Stomach (tissue), 19 donors: ENCODE measurements at places on chromosomes 3 and 15. TPM values are rescaled to one million over a fixed set of nuclear protein-coding genes. Genes with fewer than 3 reads are reported as not detected.

The ALDH1L1 gene
- 9.8 TPM for polyA plus RNA-seq

GRCh38 chr3:14248849-14249523 is 70.4 kb downstream of the LSM3 start:
- DNase-seq, result no peak
- no peaks in the 10 kb centered on the region for H3K36me3 ChIP-seq
- H3K27me3 ChIP-seq, result no peaks in the 10 kb centered on the region
- H3K4me1 ChIP-seq, result no peaks in the 10 kb centered on the region
- peak overlapping the region; percentile 77 for H3K27ac ChIP-seq

DNA sequence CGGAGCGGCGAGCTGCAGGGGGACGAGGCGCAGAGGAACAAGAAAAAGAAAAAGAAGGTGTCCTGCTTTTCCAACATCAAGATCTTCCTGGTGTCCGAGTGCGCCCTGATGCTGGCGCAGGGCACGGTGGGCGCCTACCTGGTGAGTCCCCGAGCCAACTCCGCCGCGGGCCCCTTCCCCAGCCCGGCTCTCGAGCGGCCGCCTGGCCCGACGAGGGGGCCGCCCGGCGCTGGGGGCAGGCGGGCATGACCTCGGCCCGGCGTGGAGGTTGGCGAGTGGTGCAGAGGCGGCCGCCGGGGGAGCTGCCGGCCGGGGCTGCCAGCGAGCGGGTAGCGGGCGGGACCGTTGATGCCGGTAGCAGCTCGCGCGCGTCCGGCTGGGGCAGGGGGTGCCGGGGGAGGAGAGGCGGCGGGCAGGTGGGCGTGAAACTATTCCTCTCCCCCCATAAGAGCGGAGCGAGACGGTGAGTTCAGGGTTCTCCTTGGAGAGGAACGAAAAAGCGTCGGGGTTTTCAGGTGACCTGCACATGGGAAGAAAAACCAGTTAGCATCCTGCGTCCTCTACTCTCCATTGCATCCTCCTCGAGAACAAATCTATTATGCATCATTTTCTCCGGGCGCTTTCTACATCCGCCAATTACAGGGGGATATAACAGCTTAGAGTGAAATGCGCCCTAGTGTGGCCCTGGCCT is 585 bp downstream of the SLCO3A1 start:
- H3K4me3 ChIP-seq, result peak overlapping the region; percentile 72
- peak overlapping the region; percentile 94 for H3K27ac ChIP-seq
- H3K27me3 ChIP-seq, result no peaks in the 10 kb centered on the region
- H3K4me1 ChIP-seq, result peaks cover 47% of the 10 kb centered on the region

DNA sequence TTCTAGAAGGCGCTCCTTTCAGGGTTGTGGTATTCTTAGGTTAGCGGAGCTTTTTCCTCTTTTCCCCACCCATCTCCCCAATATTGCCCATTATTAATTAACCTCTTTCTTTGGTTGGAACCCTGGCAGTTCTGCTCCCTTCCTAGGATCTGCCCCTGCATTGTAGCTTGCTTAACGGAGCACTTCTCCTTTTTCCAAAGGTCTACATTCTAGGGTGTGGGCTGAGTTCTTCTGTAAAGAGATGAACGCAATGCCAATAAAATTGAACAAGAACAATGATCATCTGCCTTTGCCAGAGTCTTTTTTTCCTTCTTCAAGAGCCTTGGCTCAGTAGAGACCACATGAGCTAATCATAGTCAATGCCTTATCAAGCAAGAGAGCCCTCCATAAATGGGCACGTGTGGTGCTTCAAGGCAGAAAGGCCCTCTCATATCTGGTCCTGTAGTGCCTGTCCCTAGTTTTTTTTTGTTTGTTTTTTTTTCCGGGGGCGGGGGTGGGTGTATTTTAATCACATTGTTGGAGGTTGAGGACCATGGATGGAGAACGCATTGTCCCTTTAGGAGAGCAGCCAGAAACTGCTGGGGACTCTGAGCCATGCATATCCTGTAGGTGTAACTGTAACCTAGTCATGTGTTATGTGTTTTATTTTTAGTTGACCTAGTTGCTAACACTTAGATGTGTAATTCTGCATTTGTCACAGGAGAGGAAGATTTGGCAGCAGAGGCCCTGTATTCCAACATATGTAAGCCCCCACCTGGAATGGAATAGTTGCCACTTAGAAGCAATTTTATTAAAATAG is 64.7 kb upstream of the ACAD9 start:
- DNase-seq, result no peak
- no peak overlapping the region for H3K27ac ChIP-seq
- H3K4me3 ChIP-seq, result no peak overlapping the region
- peaks cover 92% of the 10 kb centered on the region for H3K36me3 ChIP-seq

GRCh38 chr3:128423525-128424147 is 43.1 kb downstream of the DNAJB8 start:
- no peak overlapping the region for H3K27ac ChIP-seq
- no peak overlapping the region for H3K4me3 ChIP-seq
- H3K27me3 ChIP-seq, result no peaks in the 10 kb centered on the region
- H3K4me1 ChIP-seq, result peaks cover 4% of the 10 kb centered on the region

- H3K36me3 ChIP-seq, result no peaks in the 10 kb centered on the region
- H3K4me1 ChIP-seq, result peaks cover 11% of the 10 kb centered on the region
- no peaks in the 10 kb centered on the region for H3K27me3 ChIP-seq
- no peak for DNase-seq
Observed at GRCh38 chr3:178054471-178054870, 481.8 kb upstream of the KCNMB2 start.

DNA sequence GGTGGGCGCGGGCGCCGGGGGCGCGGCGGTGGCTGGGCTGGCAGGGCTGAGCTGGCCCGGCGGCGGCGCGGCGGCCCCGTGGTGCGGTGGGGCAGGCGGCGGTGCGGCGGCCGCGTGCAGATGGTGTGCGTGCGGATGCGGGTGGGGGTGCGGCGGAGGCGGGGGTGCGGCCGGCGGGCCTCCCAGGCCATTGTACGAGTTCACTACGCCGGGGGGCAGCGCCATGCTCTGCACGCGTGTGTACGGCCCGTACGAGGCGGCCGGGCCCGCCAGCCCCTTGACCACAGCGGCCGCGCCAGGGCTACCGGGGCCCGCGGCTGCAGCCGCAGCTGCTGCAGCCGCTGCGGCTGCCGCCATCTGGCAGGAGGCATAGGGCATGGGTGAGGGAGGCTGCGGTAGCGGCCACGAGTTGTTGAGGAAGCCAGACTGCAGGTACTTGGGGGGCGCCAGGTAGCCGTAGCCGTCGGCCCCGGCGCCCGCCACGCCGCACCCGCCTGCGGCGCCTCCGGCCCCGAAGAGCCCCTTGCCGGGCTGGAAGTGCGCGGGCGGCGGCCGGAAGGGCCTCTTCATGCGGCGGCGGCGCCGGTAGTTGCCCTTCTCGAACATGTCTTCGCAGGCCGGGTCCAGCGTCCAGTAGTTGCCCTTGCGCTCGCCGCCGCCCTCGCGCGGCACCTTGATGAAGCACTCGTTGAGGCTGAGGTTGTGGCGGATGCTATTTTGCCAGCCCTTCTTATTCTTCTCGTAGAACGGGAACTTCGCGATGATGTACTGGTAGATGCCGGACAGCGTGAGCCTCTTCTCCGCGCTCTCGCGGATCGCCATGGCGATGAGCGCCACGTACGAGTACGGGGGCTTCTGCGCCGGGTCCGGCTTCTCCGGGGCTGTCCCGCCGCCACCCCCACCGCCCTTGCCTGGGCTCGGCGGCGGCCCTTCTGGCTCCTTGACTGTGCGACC is 951 bp downstream of the FOXL2 start:
- peaks cover 58% of the 10 kb centered on the region for H3K4me1 ChIP-seq
- H3K27me3 ChIP-seq, result peaks cover 100% of the 10 kb centered on the region
- H3K36me3 ChIP-seq, result no peaks in the 10 kb centered on the region
- peak; percentile 26 for DNase-seq

- peaks cover 33% of the 10 kb centered on the region for H3K36me3 ChIP-seq
- H3K4me3 ChIP-seq, result no peak overlapping the region
- no peaks in the 10 kb centered on the region for H3K27me3 ChIP-seq
- DNase-seq, result no peak
- peaks cover 83% of the 10 kb centered on the region for H3K4me1 ChIP-seq
Observed at GRCh38 chr15:75661756-75662140, 14.0 kb downstream of the SNX33 start.

DNA sequence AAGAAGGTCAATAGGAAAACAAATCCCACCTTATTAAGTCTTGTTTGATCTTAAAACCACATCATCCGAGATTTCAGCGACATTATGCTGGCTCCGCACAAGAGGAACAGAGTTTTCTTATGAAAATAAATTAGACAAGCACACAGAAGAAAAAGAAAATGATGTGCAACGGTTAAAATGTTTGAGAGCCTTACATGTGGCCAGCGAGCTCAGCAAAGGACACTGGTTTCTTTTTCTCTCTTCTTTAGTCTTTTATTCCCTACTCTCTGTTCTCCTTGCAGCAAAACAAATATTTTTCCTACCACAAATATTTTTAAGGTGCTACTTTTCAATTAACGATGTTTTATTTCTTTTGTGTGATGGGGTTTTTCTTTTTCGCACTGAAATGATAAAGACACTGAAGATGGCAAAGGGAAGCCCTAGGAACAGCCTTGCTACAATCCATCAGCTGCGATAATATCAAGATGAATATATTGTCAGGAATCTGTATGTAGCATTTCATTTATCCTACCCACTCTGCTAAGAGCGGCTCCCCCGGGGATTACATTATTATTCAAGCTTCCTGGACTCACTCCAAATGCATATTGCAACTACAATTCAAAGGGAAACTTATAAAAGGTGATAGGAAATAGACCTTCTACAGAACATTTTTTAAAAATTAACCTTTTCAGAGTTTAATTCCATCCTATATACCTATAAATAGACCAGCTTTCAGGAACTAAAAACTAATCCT is 72.9 kb downstream of the ANXA2 start:
- no peaks in the 10 kb centered on the region for H3K4me1 ChIP-seq
- H3K36me3 ChIP-seq, result no peaks in the 10 kb centered on the region
- H3K27me3 ChIP-seq, result peaks cover 42% of the 10 kb centered on the region
- no peak overlapping the region for H3K4me3 ChIP-seq
- no peak for DNase-seq

DNA sequence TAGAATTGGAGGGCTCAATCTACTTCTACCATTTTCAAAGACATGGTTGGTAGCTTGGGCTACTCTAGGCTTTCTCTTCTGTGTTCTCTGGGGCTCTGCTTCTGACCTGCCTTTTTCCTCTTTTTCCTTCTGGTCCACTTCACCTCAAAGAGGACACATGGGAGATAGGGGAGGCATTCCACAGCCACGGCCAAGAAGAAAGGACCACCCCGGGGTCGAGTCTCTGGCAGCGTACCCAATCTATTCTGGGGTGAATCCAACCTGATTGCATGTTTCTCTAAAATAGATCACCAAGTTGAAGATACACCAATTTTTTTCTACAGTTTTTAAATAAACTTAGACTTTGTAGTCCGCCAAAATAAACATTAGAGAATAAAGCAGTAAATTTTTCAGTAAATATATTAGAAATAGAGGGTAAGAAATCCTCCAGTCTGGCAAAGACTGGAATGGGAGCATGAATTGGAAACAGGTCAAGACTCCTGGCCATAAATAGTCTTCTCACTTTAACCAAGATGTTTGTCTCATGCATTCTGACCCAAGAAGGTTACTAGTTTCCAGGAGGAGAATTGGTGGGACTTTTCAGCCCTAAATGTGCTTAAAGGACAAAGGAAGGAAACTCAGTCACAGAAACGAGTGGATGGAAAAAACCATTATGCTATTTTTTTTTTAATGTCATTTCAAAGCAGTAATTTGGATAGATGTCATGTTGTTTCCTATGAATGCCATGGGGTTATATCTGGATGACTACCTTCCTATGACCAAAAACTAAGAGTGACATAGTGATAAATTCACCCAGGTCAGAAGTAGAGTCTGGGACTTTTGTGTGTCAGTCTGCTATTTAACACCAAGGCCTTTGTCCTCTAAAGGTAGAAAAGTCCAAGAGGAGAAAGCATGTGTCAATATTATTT is 71.3 kb upstream of the PHLDB2 start:
- H3K27me3 ChIP-seq, result no peaks in the 10 kb centered on the region
- H3K27ac ChIP-seq, result peak overlapping the region; percentile 11
- peaks cover 11% of the 10 kb centered on the region for H3K4me1 ChIP-seq
